Activated T-cell treated with anti-CD3 and anti-CD28 coated beads for 48 hours (primary cell): ENCODE measurements at places on chromosomes 16 and 17.

DNA sequence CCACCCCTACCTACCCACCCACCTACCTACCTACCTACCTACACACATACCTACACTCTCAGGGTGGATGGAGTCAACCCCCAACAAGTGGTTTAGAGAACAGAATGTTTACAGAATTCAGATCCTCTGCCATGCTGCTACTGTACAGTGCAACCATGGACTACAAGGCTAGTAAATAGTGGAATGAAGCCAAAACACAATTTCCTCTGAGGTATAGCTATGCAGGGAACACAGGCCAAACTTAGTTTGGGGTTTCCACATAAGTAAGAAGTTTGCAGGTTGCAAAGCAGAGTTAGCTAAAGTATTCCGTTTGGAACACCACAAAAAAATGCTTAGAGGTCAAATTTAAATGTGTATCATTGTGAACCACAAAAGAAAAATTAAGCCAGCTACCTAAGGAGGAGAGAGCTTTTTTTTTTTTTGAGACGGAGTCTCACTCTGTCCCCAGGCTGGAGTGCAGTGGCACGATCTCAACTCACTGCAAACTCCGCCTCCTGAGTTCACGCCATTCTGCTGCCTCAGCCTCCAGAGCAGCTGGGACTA is 2.7 kb upstream of the AP1G1 start:
- no peak for DNase-seq

- DNase-seq = no peak
Observed at GRCh38 chr17:69711541-69711940, 297.0 kb downstream of the MAP2K6 start.

GRCh38 chr17:43888548-43888947 is 18.8 kb downstream of the MPP2 start:
- DNase-seq = no peak

- no peak for DNase-seq
Observed at GRCh38 chr17:9810100-9810949, 11.6 kb downstream of the GSG1L2 start.

DNA sequence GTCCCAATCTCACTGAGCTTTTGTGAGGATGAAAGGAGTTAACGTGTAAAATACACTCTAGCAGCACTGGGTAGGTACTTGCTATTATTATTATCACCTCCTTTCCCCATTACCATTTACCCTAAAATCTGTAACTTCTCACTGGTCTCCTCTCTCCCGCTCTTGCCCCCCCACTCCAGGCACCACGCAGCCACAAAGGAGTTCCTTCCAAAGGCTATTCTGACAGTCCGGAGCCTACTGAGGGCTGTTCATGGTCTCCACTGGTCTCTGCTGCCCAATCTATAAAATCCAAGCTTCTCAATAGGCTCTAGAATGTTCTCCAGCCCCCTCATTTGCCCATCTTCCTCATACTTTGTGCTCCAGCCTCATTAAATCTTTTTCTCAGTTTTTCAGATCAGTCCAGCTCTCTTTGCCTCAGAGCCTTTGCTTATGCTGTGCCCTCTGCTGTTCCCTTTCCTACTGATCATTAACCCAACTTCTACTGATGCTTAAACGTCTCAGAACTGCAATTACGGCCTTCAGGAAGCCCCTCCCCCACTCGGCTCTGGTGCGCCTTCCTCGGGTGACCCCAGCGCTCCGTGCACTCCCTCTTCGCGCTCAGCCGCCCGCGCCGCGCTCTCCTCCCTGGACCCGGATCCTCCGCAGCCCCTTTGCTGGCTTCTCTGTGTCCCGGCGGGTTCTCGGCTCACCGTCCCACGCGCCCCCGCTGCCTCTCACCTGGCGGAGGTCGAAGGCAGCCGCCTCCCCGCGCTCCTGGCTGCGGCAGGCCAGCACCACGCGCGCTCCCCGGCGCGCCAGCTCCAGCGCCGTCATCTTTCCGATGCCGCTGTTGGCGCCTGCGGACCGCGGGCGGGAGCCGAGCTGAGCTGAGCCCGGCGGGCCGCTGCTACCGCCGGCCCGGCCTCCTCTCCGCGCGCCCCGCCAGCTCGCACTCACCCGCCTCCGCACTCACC is 737 bp downstream of the DHRS13 start:
- DNase-seq = peak; percentile 55

DNA sequence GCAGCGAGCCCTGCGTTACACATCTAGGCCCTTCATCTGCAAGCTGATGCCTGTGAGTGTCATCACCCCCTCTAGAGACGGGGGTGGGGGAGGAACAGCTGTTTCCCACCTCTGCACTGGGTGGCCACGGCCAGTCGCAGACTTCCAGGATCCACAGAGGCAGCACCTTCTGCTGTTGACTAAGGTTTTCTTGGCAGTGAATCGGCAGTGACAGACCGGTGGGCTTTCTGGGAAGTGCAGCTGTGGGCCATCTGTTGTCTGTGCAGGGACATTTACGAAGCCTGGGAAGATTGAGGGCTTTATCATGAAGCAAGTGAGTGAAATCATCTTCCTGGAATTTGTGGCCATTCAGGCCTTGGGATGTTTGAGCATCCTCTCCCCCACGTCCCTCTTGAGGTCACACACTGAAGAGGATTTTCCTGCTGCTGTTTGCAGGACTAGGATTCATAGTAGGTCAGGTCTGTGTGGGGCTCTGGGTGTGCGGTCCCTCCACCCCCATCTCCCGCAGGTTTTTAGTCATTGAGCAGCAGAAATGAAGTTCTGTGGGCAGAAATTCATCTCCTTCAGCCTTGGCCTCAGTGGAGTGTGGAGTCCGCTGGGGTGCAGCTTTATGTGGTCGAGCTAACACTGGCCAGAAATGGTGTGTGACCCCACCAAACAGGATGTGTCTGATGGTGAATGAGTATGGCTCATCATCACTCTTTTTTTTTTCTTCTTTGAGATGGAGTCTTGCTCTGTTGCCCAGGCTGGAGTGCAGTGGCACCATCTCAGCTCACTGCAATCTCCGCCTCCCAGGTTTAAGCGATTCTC is 12.0 kb downstream of the PGS1 start:
- no peak for DNase-seq
